ENCODE measurements at places on chromosomes 7 and 10.

GRCh38 chr7:28077616-28078015, 103.0 kb downstream of the JAZF1 start:
- no peak for DNase-seq

DNA sequence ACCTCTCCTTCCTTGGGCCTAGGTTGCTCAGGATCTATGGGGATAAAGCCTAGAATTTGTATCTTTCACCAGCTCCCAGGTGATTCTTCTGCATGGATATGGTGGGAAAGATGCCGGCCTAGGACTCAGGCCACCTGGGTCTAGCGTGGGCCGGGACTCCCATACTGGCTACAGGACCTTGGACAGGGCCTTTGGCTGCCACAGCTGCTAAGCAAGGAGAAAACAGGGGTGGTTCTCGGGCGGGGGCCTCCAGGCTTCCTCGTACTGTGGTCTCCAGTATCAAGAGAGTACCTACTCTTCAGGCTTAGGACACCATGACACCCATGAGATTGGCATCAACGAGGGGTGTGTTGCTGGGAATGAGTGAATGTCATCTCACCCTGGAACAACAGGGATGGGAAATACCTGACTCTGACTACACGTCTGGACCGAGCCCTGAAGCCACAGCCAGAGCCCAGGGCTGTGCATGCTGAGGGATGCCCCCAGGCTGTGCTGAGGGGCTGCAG, 120.3 kb upstream of the ADAM12 start:
- no peak for DNase-seq

DNA sequence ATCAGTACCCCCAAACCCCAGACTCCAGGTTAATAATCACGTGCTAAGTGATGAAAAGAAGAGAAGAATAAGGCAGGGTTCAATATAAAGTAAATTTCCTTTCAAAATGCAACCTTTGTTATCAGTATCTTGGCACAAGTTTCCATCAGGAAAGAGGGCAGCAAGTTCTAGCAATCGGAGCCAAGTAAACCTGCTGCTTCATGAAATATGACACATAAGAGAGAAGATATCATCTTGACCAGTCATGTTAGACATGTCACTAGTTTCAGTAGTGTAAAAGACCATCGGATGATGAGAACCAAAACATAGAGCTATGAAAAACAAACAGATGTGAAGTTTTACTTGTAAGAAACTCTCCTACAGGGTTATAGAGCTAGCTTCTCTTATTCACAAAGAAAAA, 44.0 kb downstream of the AASS start:
- peak; percentile 34 for DNase-seq

GRCh38 chr10:58217612-58218011, 50.1 kb downstream of the IPMK start:
- no peak for DNase-seq

- DNase-seq = no peak
Observed at GRCh38 chr7:112529521-112529920, 48.7 kb downstream of the LSMEM1 start.

- DNase-seq = no peak
Observed at GRCh38 chr7:2870471-2870931, 26.4 kb upstream of the GNA12 start.

DNA sequence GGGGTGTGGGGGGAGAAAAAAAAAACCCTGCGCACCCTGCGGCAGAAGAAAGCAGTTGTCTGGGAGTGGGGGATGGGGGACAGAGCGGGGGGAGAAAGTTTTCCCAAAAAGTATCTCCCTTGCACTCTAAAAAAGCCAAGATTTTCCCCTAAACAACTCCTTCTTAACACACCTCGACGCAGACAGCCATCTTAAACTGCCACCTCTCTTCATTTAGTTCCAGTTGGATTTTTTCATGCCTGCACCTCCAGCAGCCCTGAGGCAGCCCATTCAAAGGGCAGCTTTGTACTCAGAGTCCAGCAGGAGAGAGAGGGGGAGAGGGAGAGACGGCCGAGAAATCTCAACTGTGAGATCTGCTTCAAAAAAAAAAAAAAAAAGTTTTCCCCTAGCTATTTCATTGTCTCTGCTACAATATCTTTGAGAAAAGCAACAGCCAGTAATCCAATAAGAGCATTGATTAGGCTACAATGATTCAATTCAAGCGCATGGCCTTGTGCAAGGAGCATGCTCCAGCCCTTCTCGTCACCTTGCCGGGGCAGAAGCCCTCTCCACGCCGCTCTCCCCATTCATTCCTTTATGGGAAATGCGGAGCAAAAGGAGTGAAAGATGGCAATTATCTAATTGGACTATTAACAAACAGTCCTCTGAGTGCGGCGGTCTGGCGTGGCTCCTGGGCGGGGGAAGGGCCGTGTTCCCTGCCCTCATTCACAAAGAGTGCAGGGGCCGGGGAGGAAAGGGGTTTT, 939 bp upstream of the VAX1 start:
- no peak for DNase-seq

- no peak for DNase-seq
Observed at GRCh38 chr7:38781991-38782390, 127.0 kb downstream of the VPS41 start.

GRCh38 chr10:79398642-79399041, 46.8 kb downstream of the ZCCHC24 start:
- no peak for DNase-seq

GRCh38 chr10:92395271-92395670, 104.3 kb downstream of the MARCHF5 start:
- DNase-seq = no peak

- no peak for DNase-seq
Observed at GRCh38 chr7:127667759-127668530, 16.0 kb downstream of the SND1 start.

DNA sequence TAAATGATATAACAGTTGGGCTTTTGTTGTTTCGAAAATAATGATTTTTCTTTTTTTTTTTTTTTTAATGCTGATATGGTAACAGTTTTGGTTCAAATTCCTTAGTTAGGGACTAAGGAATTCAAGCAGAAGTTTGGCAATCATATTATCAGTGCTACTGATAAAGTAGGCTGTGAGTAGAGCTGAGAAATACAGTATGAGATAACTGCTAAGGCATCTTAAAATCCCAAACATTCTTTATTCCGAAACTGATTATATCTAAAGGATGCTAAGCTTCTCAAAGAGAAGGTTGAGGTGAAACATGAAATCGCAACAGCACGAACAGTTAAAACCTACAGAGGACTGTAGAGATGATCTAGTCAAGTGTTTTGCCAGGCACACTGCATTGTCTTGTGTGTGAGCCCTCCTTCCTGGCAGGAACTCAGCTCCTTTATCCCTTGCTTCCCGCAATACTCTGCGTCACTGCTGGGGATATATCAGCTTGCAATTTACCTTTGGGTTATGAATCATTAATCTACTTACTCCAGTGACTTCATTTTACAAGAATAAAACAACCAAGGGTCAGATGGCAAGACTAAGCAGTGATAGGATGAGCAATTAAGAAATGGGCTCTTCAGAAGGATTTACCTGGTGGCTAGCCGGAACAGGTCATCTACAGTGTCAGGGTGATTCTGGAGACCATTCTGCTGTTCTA, 36.7 kb downstream of the IRF5 start:
- no peak for DNase-seq

Measured in hematopoietic multipotent progenitor cell treated with erythropoietin and hydrocortisone succinate and interleukin-3 and kit ligand, for 15 days (in vitro differentiated cells).